ENCODE measurements at places on chromosomes 4 and X.

DNA sequence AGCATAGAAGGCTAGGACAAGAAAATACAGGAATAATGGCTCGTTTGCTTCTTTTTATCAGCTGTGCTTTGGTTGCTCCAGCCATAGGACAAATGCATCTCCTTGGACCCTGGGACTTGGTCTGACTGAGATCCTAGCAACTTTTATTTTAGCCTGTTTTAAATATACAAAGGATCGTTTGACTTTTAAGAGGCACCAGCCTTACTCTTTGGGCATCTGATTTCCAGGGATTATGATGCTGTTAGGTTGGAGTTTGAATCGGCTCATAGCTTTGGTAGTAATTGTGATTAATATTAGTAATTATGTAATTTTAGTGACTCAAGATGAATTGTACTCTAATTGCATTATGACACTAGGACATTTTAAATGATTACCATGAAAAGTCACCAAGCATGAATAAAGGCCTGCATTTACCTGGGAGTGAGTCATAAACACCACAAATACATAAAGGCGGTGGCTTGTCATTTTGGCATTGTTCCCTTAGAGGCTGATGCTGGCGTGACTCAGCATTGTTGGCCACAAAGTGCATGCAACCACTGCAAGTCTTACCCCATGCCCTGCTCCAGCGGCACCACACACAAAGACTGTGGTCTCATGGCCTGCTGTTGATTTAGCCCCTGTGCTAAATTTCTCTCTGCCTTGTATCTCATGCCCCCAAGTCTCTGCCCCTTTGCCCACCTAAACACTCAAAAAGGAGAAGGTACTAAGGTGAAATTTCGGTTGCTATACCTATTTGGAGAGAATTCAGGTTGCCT is 12.4 kb downstream of the GPAT3 start:
- peak; percentile 66 for DNase-seq

DNA sequence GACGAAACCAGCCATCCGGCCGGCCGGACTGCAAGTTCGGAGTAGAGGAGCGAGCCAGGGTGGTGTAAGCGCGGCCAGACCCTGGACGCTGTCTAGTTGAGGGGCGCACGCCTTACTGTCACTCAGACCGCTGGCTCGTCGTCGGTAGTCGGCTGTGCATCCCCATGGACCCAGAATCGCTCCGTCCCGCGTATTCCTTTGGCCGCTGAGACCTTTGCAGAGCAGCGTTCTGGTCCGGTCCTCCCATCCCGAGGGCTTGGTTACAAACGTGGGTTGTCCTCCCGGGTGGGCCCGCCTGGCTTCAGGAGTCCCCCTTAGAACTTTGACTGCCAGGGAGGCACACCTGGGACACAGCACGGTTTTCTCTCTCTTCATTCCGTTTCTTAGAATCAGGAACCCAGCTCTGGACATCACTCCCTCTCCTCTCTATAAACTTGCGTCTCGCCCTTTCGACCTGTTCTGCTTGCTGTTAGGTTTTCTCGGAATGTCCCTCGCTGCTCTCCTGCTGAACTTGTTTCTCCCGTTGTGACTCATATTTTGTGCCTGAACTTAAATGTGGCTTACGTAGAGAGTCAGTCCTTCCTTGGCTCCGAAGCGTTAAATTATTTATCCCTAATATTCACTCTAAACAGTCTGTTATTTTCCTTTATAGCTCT is 672 bp downstream of the PGM2 start:
- DNase-seq = peak; percentile 46

GRCh38 chr4:156941940-156942548 is 29.6 kb downstream of the PDGFC start:
- no peak for DNase-seq

GRCh38 chrX:9503261-9503660 is 38.4 kb downstream of the TBL1X start:
- DNase-seq = no peak

GRCh38 chr4:101439926-101440325 is 92.6 kb upstream of the PPP3CA start:
- DNase-seq = no peak

DNA sequence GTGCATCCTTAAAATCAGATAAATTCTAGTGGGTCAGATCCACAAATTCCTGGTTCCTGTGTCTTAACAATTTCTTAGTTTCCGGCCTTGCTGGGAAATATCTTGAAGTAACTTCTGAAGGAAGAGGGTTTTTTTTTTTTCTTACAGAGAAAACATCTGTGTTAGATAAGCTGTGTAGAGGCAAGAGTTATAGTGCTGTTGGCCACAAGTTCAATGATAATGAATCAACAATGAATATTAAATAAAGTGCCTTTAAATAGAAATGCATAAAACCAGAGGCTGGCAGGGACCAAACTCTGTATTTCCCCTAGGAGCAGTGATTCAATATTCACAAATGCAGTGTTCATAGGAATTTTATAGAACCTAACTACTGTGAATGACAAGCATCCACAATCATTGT is 711.9 kb upstream of the ATOH1 start:
- DNase-seq = no peak

GRCh38 chr4:54439831-54440243 is 210.7 kb downstream of the PDGFRA start:
- no peak for DNase-seq

DNA sequence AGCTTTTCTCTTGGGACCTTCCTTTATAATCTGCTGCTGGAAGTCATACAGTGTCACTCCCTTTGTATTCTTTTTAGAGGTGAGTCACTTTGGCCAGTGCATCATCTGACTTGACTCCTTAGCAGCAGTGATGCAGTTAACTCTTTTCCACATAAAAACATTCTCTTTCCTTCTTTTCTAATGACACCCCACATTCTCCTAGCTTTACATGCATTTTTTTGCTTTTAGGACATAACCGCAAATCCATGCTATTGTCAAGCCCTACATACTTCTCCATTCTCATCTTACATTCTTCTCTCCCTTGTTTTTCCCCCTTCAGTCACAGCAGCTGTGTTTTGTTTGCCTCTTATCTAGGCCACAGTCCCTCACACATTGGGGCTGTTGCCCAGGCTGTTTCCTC is 55.1 kb downstream of the ZNF330 start:
- DNase-seq = no peak

- no peak for DNase-seq
Measured at GRCh38 chr4:174654634-174655033, 132.3 kb upstream of the HPGD start.

DNA sequence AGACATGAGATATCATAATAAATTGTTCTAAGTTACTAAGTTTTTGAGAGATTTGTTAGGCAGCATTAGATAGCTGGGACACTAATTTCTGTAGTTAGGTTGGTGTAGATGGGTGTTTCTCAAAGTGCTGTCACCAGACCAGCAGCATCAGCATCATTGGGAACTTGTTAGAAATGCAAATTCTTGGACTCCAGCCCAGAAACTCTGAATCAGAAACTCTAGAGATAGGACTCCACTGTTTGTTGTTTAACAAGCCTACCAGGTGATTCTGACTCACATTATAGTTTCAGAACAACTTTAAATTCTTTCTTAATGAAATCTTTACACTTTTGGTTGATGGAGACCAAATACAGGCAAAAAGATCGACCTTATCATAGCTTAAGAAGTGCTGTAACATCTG is 173.7 kb downstream of the PABPC4L start:
- DNase-seq = no peak

DNA sequence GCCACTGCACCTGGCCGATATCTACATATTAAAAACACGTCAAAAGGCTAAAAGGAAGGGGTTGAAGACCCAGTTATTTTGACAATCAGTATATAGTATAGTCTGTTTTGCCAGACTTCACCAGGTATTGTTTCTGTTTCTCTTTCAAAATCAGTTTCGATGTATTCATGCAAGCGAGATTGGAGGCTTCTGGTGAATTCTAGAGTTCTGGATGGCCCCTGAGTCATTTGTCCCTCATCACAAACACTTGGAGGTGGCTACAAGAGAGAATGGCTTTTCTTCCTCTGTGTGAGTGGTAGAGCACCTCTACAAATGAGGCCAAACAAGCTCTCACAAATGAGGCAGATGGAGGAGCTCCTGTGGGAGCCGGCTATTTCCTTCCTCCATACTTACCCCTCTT is 68.6 kb upstream of the ADGRG2 start:
- DNase-seq = no peak

DNA sequence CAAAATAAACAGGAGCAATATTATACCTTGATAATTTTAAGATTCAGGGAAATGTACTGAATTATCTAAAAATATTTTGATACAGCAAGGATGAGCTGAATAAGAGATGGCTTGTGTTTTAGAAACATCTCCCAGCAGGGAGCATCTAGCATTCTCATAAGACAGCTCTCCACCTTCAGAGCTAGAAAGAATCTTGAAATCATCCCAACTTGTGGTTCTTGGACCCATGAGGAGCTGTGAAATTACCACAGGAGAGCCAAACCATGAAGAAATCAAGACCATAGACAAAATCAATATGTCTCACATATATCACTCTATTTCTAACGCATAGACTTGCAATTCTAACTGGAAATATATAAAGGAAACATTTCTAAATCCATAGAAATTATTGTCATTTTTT is 210.6 kb upstream of the DKK2 start:
- DNase-seq = no peak

- DNase-seq = no peak
Measured at GRCh38 chr4:39235696-39236095, 53.4 kb downstream of the WDR19 start.

DNA sequence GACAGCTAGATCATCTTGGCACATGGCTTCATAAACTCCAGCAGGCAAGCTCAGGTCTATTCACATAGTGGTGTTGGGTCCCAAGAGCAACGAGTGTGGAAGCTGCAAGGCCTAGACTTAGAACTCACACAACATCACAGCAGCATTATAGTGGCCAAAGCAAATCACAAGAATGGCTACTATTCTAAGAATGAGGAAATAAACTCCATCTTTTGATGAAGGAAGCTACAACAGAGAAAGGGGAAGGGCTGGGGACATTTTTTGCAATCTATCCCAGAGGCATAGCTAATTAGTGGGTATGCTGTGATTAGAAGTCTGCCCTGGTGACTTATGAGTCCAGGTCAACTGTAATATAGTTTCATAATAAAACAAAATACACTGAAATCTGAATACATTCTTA is 42.9 kb upstream of the TAB3 start:
- no peak for DNase-seq

DNA sequence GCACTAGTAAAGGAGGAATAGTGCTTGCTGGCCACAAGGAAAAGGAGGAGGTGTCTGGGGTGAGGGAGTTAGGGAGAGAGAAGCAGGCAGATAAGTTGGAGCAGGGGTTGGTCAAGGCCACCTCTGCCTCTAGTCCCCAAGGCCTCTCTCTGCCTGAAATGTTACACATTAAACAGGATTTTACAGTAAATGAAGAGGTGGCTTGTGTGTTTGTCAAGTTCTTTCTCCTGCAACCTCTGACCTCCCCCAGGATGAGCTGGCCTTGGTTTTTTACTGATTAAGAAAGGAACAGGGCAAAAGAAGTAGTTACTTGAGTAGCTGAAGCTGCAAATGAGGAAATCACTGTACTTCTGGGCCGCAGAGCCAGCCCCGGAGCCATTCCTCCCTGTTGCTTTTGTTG is 2.0 kb downstream of the GJB1 start:
- no peak for DNase-seq

- DNase-seq = no peak
Measured at GRCh38 chr4:102567427-102567826, 66.3 kb downstream of the NFKB1 start.

- peak; percentile 25 for DNase-seq
Measured at GRCh38 chr4:168076989-168077725, 15.2 kb upstream of the ANXA10 start.

- DNase-seq = no peak
Measured at GRCh38 chr4:75717408-75717807, 7.0 kb upstream of the USO1 start.

DNA sequence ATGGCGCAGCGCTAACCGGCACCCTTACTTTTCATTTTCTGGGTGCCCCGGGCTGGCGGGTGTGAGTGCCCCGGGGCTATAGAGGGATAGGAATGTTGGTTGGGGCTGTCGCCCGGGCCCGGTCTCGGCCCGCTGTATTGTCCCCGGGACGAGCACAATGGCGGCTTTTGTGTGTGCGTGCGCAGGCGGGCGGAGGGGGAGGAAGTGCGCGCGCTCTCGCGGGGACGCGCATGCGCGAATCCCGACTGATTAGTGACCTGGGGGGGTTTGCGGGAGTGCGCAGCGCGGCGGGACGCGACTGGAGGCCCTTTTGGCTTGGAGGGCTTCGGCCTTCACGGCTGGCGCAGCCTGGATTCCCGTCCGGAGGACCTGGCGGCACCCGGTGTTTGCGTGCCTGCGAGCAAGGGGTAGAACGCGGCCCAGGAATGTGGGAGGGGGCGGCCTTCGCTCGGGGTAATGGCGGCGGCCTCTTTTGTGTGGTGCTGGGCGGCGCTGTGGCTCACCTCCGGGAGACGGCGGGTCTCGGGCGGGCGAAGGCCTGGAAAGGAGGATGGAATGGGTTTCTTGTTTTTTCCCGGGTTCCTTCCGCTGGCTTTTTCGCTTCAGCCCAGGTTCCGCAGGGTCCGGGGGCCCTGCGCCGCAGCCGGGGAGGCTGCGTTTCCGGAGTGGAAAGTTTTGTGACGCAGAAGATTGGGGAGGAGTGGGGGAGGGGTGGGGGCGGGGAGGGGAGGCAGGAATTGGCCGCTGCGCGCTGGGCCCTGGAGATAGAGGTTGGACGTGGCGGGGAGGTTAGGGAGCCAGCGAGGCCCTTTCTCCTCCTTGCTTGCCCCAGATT is 618 bp downstream of the DDX3X start:
- peak; percentile 91 for DNase-seq

DNA sequence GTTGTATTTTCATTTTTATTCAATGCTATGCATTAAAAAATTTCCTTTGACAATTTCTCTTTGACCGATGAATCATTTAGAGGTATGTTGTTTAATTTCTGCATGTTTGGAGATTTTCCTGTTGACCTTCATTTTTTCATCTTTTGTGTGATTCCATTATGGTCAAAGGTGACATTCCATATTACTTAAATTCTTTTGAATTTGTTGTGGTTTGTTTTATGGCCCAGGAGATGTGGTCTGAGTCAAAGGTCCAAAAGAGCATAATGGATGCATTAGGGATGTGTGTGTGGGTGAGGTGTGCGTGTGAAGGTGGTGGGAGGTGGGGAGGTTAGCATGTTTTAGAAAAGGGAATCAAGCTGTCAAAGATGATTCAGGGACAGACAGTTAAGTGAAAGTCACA is 76.0 kb upstream of the GIMD1 start:
- no peak for DNase-seq

GRCh38 chr4:172809319-172809718 is 359.3 kb upstream of the GALNT7 start:
- no peak for DNase-seq

GRCh38 chr4:164748375-164748774 is 5.6 kb upstream of the SMIM31 start:
- DNase-seq = peak; percentile 50

GRCh38 chr4:158121161-158121579 is 51.7 kb downstream of the GASK1B start:
- DNase-seq = no peak

- no peak for DNase-seq
Measured at GRCh38 chr4:48910511-48910910, 3.9 kb upstream of the OCIAD2 start.
